ENCODE measurements at places on chromosomes 7 and 10.

DNA sequence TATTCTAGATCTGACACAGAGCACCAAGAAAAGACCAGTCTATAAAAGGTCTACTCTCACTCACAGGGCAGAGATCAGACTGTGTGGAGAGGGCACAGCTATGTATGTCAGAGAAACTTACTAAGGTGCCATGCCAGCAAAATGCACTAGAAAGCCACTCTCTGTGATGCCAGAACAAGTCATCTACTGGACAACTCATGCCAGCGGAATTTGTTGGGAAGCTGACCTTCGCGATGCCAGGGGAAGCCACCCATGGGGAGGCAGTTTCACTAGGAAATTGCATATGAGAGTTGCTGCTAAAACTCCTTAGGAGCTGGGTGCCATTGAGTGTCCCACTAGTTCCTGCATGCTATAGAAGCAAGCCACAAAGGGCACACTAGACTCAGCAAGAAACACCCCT lies 58.5 kb downstream of the MICU1 start:
- DNase-seq: no peak
- no peak overlapping the region for H3K27ac ChIP-seq
- H3K27me3 ChIP-seq: no peaks in the 10 kb centered on the region
- H3K4me1 ChIP-seq: peaks cover 4% of the 10 kb centered on the region
- H3K4me3 ChIP-seq: no peak overlapping the region

- H3K4me3 ChIP-seq: no peak overlapping the region
- no peak for DNase-seq
- H3K36me3 ChIP-seq: peaks cover 4% of the 10 kb centered on the region
- peaks cover 26% of the 10 kb centered on the region for H3K27me3 ChIP-seq
- H3K27ac ChIP-seq: peak overlapping the region; percentile 46
Measured at GRCh38 chr10:132374176-132374575, 22.8 kb upstream of the PWWP2B start.

DNA sequence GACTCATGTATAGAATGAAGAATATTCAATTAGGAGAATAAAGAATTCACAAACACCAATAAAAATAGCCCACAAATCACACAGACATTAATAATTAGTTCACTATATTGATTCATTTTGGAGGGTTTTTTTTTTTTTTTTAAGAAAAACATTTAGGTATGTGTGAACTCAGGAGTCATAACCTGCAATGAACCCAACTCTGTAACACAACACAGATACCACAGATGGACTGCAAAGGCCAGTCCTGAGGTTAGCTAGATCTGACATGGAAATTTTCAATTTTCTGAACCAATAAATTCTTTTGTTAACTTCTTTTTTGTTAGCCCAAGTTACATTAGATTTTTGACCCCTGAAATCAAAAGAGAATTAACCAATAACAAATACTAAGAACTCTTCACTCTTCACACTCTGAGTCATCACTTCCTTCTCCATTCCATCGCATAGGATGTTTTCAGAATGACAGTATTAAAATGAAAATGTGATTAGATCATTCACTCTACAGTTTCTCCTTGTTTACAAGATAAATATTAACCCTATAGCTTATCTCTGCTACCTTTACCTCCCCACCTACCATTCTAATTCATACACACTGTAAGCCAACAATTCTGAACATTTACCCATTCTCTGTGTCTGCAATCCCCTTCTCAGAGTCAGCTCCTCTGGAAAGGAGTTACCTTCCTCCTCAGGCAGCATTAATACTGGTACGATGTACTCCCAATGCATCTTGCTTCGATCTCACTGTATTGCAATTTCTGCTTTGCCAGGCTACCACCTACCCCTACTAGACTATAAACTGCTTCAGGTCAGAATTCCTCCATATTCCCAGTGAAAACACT lies 141.5 kb downstream of the LRRN3 start:
- no peak for DNase-seq
- H3K4me3 ChIP-seq: no peak overlapping the region
- peaks cover 6% of the 10 kb centered on the region for H3K4me1 ChIP-seq
- H3K27me3 ChIP-seq: no peaks in the 10 kb centered on the region

DNA sequence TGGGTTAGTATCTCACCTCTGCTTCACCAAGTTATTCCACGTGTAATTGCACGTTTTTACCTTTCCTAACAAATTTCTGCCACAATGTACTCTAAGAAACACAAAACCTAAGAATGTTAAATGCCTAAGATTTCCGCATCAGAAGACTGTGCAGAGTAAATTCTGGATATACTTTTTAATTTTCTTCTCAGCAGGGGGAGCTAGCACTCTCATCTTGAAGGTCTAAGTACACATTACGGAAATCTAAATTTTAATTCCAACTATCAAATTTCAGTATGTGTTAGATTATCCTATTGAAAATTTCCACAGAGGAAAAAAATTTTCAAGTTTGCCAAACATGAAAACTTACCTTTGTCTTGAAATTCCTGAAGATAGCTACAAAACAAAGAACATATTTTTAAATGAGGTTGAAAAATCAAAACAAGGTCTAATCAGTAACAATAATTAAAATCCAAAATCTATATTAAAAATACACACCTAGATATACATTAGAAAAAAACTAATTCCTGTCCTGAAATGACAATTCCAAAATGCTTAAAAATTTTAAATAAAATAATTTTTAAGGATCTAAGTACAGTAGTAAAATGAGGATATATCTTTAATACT lies 10.5 kb downstream of the SKAP2 start:
- H3K27ac ChIP-seq: no peak overlapping the region
- H3K36me3 ChIP-seq: peaks cover 8% of the 10 kb centered on the region
- no peak for DNase-seq

GRCh38 chr10:101018600-101019439 lies 12.1 kb downstream of the PDZD7 start:
- peaks cover 16% of the 10 kb centered on the region for H3K4me1 ChIP-seq
- DNase-seq: peak; percentile 68

DNA sequence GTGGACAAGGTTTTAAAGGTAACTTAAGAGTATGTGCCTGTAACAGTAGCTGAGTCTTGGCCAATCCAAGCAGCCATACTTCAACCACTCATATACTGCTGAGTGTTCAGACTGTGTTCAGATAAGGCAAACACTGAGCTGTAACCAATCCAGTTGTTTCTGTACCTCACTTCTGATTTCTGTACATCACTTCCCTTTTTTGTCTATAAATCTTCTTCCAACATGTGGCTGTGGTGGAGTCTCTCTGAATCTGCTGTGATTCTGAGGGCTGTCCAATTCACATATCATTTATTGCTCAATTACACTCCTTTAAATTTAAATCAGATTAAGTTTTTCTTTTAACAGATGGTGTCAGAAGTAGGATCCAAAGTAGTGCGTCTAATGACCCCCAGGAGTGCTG lies 149.5 kb upstream of the PHF14 start:
- H3K36me3 ChIP-seq: no peaks in the 10 kb centered on the region
- no peaks in the 10 kb centered on the region for H3K27me3 ChIP-seq
- no peaks in the 10 kb centered on the region for H3K4me1 ChIP-seq
- H3K27ac ChIP-seq: no peak overlapping the region
- H3K4me3 ChIP-seq: no peak overlapping the region
- DNase-seq: no peak

- no peak overlapping the region for H3K4me3 ChIP-seq
- no peak for DNase-seq
- H3K27ac ChIP-seq: no peak overlapping the region
- peaks cover 16% of the 10 kb centered on the region for H3K36me3 ChIP-seq
- no peaks in the 10 kb centered on the region for H3K27me3 ChIP-seq
Measured at GRCh38 chr7:37346761-37347160, 101.9 kb downstream of the ELMO1 start.

- H3K27ac ChIP-seq: peak overlapping the region; percentile 36
- DNase-seq: no peak
- H3K36me3 ChIP-seq: peaks cover 29% of the 10 kb centered on the region
Measured at GRCh38 chr7:149599636-149600206, 102.1 kb upstream of the ZNF746 start.

DNA sequence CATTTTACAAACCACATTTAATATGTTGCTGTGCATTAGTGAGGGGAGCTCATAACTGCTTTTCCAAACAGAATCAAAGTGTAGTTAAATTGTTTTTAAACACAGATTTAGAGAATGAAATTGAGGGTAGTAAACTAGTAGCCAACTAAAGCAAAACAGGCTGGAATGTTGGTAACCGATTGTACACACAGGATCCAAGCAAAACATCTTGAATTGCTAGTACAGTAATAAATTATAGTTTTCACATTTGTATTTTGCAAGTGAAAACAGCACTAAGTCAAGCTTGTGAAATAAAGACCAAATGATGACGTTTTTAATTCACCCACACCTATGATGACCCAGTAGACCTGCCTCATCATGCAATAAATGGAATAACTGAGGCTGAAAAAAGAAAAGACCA lies 198.3 kb downstream of the HDAC9 start:
- no peak overlapping the region for H3K4me3 ChIP-seq
- no peaks in the 10 kb centered on the region for H3K36me3 ChIP-seq
- H3K27ac ChIP-seq: no peak overlapping the region
- no peak for DNase-seq

DNA sequence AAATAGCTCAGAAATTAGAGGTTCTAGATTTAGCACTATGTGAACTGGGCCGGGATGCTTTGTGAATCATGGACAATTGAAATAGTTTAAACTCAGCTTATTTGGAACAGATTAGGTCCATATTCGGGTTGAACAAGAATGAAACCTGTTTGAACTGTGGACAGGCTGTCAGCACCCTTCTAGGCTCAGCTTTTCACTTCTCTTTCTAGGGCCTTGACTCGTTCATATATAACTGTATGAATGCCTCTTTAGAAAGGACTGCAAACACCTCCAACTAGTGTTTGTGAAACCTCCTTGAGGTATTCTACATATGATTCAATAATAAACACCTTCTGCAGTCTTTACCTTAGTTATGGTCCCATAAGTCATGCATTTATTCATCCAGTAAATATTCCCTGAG lies 115.6 kb downstream of the REEP3 start:
- H3K36me3 ChIP-seq: peaks cover 2% of the 10 kb centered on the region
- H3K4me1 ChIP-seq: no peaks in the 10 kb centered on the region
- no peak overlapping the region for H3K27ac ChIP-seq
- DNase-seq: no peak
- H3K4me3 ChIP-seq: no peak overlapping the region
- H3K27me3 ChIP-seq: no peaks in the 10 kb centered on the region

- no peaks in the 10 kb centered on the region for H3K4me1 ChIP-seq
- H3K36me3 ChIP-seq: no peaks in the 10 kb centered on the region
- H3K27me3 ChIP-seq: peaks cover 42% of the 10 kb centered on the region
Measured at GRCh38 chr10:30383356-30383755, 34.3 kb upstream of the MTPAP start.

DNA sequence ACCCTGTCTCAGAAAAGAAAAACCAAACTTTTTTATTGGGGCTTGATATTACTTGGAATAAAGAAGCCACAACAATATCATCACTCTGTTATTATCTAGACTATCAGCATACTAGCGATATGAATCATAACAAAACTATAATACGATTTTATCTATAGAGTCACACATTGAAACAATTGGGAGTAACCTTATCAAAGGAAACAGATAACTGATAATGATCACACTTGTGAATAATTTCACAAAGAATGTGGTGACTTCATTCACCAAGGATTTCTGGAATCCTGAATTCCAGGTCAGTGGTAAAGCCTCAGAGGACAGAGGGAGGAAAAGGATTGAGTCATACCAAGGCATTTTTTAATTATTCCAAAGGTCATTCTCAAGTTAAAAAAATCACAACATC lies 32.1 kb upstream of the NMT2 start:
- peaks cover 13% of the 10 kb centered on the region for H3K4me1 ChIP-seq
- no peaks in the 10 kb centered on the region for H3K27me3 ChIP-seq
- H3K27ac ChIP-seq: no peak overlapping the region
- no peaks in the 10 kb centered on the region for H3K36me3 ChIP-seq
- no peak for DNase-seq

- peaks cover 3% of the 10 kb centered on the region for H3K36me3 ChIP-seq
- peak; percentile 63 for DNase-seq
- H3K4me1 ChIP-seq: peaks cover 2% of the 10 kb centered on the region
- no peak overlapping the region for H3K27ac ChIP-seq
Measured at GRCh38 chr7:100407285-100408180, 21.0 kb downstream of the ZCWPW1 start.

DNA sequence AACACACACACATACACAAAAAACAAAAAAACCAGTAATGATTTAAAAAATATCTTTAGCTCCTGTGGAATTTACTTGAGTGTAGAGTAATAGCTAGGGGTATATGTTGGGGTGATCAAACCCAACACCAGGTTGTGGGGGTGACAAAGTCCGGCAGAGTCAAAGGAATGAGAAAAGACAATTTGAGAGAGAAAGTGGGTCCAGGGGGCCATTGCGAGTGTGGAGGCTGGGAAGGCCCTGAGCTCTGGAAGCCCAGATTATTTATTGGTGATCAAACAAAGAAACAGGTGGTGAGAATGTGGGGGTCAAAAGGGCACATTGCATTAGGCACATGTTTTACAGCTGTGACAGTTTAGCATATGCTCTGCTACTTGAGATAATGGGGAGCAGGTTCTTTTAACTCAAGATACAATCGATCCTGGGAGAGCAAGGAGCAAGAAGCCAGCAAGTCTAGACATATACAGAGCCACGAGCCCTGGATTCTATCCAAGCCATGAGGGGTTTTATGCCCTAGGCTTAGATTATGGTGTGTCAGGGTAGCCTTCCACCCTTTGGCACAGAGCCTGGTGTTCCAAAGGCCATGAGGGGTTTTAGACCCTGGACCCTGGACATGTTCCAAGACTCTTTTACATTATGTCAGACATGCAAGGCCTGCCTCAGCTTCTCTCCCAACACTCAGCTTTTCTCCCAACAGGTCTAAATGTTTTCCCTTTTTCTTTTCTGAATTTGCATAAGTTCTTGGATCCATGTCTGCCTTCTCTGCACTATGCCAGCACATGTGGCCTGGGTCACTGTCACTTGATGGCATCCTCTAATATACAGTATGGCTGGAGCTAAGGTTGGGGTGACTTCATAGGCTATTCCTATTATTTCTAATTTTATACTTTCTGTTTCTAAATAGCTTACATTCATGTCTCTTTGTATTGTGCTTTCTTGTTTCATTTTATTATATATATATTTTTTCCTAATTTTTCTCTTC lies 48.6 kb upstream of the MKI67 start:
- H3K27ac ChIP-seq: no peak overlapping the region
- H3K4me3 ChIP-seq: no peak overlapping the region
- peaks cover 1% of the 10 kb centered on the region for H3K4me1 ChIP-seq
- peaks cover 19% of the 10 kb centered on the region for H3K27me3 ChIP-seq
- peaks cover 2% of the 10 kb centered on the region for H3K36me3 ChIP-seq
- DNase-seq: no peak

DNA sequence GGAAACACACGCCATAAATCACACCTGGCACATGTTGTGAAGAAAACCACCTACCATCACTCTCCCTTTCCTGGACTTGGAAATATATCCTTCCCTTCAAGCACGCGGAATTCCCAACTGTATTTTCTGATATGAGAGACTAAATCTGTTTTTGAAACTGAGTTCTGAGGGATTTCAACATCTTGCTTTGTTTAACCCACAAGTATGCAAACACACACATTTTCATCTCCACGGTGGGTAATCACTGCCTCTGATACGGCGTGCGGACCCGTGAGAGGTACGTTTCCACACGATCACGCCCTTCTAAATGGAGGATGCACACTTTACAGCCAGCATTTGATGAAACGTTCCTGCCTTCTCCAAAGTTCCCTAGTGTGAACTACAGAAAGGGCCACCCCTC lies 83.4 kb downstream of the ZRANB1 start:
- H3K27ac ChIP-seq: peak overlapping the region; percentile 26
- H3K4me3 ChIP-seq: no peak overlapping the region
- no peak for DNase-seq
- peaks cover 43% of the 10 kb centered on the region for H3K27me3 ChIP-seq

Data from effector memory CD8-positive, alpha-beta T cell (primary cell).